Caki2 (cell line): ENCODE measurements at places on chromosomes 1 and 21.
A peak's percentile ranks its signal among the peaks of the same experiment; 100 is the strongest.

DNA sequence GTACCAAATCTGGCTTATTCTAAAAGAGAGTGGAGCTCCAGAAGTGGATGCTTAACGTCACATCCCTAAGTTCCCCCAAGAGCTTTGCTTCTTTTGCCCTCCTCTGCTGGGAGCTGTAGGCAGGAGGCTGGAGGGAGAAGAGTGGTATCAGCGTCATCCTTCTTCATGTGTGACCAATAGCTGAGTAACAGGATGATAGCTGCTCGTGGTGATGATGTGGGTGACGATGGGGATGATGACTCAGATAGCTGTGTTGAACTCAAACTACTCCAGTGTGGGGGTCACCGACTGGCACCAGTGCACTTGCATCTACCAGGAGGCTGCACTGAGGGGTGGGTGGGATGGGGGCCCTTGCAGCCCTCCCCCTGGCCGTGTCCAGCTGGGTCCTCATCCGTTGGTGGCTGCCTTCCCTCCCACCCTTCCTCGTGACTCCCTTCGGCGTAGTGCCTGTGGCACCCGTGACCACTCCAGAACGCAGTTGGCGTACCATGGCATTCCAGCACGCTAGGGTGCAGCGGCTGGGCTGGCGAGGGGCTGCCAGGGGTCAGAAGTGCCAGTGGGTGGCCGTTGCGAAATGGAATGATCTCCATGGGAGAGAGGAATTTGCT lies 1.1 kb downstream of the IGFN1 start:
- DNase-seq, result peak; percentile 97

- DNase-seq, result no peak
These were observed 7.4 kb downstream of the AZIN2 start for GRCh38 chr1:33088119-33088906.

DNA sequence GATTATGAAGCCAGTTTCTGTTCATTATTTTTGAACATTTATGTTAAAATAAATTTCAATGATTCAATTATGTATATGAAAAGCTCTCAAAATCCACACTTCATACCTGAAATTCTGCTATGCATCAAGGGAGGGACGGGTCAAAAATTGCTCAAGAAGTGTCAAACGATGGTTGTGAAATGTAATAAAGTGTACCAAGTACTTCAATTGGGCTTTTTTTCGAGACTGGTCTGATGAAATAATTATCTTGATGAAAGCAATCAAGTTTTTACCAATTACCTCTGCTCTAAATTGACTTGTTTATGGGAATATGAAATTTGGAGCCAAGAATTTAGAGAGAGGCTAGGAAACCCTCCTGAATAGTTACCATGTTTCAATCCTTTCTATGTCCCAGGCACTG lies 7.9 kb downstream of the OSCP1 start:
- DNase-seq, result no peak

DNA sequence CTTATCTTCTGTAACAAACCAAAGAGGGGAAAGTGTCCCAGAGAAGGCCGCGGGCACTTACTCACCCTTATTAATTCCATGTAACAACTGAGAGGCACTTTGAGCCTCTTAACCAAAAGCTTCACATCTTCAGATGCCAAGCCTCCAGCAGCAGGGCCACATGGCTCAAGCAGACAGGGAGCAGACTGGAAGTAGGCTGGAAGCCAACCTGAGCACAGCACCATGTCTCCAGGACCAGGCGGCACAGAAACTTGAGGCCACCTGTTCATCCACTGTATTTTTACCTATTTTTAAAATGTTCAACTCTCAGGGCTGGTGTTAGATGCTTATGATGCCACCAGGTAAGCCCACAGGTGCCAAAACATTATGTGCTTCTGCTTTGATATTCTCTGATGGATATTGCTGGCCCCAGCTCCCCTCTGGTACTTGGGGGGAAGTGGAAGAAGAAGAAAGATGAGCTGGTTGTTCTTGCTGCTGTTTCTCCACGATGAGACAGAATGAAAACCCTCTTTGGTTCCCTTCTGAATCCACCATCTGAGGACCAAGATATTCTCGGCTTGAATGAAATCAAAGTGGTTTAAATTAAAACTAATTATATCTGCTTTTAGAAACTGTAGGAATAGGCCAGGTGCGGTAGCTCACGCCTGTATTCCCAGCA lies 30.6 kb upstream of the SDE2 start:
- no peak for DNase-seq

DNA sequence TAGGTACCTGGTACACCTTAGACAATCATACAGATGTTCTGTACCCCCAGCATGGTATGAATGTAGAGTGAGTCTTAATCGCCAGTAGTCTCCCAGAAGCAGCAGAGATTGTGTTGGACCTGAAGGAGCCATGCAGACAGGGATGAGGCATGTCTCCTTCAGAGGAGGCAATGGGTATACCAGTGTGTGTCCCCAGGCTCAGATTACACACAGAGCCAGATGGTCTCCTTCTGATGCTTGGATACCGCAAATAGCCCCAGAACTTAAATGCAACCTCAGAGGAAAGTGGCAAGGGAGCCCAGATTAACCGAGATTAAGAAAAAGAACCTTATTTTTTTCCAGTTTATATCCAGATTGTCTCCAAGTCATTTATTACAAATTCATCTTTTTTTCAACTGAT lies 96.8 kb upstream of the C21orf91 start:
- no peak for DNase-seq

DNA sequence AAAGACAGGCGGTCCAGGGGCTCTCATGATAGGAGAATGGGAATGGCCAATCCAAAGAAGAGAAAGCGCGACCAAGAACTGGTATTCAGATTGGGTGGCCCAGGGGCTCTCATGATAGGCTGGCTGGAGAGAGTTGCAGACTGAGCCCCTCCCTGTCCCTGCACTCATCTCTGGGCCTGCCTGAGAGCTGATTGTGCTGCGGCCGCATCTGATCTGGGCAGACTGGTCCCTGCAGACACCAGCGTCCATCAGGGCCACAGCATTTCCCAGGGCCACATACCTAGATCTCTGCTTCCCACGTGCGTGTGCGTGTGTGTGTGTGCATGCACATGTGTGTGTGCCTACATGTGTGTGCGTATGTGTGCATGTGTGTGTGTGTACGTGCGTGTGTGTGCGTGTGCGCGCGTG lies 30.4 kb upstream of the MAN1C1 start:
- no peak for DNase-seq

DNA sequence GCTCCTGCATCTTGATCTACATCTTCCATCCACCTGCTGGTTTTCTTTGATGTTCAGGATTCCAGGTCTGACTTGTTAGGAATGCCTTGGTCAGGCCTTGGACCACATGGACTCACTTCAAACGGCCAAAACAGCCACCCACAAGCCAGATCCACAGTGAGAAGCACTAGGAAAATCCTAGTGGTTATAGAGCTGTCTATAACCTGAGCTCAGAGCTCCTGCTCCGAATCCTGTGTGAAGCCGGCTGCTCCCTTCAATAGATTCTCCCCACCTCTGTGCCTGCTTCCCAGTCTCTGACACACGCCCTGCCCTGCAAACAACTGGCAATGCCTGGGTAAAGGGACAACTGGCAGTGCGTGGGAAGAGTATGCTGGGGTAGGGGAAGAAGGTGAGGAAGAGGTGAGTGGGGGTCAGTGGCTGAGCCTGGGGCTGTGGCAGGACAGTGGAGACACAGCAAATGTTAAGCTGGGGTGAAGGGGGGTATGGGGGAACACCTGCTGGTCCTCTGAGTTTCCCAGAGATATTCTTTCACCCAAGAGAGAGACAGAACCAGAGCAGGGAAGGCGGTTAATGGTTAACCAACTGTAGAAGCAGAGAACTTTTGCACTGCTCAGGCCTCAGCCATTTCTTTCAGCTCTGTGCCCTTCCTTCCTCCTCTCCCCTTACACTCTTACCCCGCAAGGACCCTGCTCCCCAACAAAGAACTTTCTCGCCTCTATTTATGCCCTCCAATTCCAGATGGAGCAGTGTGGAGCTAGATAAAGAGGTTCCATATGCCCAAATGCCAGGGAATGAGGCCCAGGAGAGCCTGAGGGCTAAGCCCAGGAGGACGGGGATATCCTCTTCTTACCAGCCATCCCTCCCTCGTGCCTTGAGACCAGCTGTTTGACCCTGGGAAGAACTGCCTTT lies 4.5 kb downstream of the PLXNA2 start:
- DNase-seq, result peak; percentile 13

GRCh38 chr1:199551967-199552565 lies 475.4 kb upstream of the NR5A2 start:
- peak; percentile 67 for DNase-seq

- DNase-seq, result no peak
These were observed 40.1 kb downstream of the PRPF38A start for GRCh38 chr1:52444463-52444862.

- no peak for DNase-seq
These were observed 8.5 kb upstream of the GNB1 start for GRCh38 chr1:1899266-1899966.

- DNase-seq, result no peak
These were observed 221.0 kb downstream of the DSCAM start for GRCh38 chr21:40625991-40626390.

DNA sequence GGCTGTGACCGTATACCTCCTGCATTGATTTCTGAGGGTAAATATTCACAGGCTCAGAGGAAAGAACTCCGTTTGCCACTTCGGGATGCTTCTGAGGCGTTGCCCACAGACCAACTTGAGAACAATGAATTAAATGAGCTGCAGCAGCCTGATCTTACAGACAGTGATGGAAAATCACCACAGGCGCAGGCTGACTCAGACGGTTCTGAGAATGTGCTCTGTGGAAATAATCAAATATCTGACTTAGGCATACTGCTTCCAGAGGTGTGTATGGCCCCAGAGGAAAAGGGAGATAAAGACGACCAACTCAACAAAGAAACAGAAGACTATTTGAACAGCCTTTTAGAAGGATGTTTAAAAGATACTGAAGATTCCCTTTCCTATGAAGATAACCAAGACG lies 76.7 kb upstream of the SCCPDH start:
- no peak for DNase-seq

DNA sequence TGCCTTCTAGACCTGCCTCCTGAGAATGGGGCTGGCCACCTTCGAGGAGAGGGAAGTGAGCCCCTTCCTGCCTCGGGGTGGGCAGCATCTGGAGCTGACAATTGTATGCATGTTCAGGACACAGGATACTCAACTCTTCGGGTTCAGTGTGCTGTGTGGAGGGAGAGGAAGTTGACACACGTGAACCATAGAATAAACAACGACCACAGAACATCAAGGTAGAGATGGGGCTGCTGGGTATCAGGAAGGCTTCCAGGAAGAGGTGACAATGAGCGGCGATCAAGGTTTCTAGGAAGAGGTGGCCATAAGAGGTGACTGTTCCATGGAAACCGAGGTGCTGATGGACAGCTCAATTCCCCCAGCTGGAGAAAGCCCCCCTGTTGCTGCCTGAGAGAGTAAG lies 22.0 kb downstream of the UBIAD1 start:
- no peak for DNase-seq

DNA sequence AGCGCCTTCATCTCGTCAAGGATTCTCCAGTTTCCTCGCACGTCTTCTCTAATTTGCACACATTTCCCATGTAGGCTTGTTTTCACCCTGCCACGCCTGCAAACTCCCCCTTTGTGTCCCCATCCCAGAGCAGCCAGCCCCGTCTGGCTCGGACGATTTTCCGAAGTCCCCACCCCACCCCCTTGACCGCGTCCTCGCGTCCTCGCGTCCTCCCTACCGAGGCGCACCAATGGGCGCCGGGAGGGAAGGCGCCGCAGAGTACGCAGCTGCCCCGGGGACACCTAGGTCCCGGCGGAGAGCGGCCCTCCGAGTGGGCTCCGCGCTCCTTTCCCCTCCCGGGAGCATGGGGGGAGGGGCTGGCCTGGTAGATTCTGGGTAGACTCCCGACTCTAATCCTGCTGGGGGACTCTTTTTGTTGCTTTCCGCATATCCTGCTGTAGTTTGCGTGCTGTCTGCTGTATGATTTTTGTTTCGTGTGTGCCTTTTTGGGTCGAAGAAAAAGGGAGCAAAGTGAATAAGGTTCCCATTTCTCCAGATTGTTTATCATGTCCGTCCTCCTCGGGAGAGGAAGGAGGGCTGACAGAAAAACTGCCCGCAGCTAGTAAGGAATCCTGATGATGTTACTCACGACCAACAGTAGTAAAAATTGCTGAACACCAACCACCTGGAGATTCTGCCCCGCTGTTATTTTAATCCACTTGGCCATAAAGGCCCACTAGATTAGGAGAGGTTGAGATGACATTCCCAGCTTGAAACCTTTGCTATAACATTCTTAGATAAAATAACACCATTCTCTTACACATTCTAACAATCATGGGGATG lies 1.5 kb downstream of the CACHD1 start:
- no peak for DNase-seq

GRCh38 chr1:10054465-10054864 lies 21.7 kb downstream of the UBE4B start:
- no peak for DNase-seq

GRCh38 chr1:19257178-19257914 lies 5.7 kb downstream of the MRTO4 start:
- peak; percentile 39 for DNase-seq

- DNase-seq, result no peak
These were observed 162.6 kb downstream of the ATG4C start for GRCh38 chr1:62946511-62946910.

DNA sequence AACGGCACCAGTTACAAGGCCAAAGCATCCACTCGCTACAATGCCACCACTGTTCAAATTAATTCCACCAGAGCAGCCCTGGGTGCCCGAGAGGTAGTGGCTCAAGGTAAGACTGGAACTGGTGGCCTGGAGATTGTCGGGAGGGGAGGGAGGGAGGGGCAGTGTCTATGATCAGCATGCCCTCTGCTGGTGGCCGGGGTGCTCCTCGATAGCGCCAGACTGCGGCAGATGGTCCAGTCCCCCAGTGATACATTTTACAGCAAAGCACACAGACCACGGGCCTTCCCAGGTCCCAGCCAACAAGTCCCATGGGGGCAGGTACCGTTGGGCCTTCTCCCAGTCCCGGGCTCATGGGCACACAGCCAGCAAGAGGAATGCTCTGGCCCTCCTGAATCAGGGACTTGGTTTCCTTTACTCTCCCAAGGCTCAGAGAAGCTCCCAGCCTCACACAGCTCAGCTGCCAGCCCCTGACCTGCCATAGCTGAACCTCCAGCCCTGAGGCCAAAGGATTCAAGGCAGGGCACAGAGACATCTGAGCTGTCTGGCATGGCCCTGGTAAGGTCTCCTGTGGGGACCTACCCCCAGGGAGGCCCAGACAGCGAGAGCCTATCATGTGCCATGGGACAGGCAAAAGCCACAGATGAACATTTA lies 15.3 kb downstream of the ACOT7 start:
- DNase-seq, result no peak

DNA sequence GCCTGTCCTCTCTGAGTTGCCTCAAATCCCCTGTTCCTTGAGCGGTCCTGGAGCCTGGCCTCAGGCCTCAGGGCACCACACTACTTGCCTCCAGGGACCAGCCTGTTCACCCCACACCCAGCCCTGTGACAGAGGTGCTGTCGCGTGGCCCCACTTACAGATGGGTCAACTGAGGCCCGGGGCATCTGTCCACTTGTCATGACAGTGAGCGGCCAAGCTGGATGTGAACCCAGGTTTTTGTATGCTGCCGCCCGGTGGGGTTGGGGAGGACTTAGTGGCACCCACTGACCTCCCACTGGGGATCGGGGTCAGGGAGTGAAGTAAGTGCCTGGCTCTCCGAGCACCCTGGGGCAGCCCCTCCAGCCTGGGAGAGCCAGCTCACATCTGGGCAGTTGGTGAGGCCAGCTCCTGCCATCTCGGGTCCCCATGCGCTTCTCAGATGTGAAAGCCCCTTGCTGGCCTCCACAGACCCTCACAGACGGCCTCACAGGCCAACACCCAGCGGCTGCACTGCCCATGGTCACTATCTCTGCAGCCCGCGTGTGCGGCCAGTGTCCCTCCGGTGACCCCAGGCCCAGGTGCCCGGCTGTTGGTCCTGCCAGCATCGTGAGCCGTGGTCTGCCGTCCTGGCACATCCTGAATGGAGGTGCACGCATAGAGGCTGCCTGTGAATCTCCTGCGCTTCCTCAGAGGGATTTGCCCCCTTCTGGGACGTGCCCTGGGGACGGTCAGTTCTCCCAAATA lies 9.3 kb upstream of the FAAP20 start:
- no peak for DNase-seq
